ENCODE measurements at places on chromosomes 13 and 19.
A peak's percentile ranks its signal among the peaks of the same experiment; 100 is the strongest.

- DNase-seq: no peak
These were observed 3.2 kb upstream of the POLR2E start for GRCh38 chr19:1098177-1099051.

DNA sequence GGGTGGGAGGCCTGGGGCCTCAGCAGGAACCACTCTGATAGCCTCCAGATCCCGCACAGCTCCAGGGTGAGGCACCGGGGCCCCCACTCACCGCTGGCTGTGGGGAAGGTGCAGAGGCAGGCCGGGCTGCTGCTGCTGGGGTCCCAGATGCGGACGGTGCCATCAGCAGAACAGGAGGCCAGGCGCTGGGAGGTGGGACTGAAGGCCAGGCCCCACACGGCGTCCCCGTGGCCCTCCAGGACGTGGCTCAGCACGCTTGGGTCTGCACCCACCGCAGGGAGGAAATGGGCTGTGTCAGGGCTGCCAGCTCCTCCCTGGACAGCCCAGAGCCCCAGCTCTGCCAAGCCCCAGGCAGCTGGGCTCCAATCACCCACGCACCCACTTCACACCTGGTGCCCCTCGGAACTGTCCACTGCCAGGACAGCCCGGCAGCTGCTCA, 6.1 kb upstream of the PRKD2 start:
- DNase-seq: no peak

DNA sequence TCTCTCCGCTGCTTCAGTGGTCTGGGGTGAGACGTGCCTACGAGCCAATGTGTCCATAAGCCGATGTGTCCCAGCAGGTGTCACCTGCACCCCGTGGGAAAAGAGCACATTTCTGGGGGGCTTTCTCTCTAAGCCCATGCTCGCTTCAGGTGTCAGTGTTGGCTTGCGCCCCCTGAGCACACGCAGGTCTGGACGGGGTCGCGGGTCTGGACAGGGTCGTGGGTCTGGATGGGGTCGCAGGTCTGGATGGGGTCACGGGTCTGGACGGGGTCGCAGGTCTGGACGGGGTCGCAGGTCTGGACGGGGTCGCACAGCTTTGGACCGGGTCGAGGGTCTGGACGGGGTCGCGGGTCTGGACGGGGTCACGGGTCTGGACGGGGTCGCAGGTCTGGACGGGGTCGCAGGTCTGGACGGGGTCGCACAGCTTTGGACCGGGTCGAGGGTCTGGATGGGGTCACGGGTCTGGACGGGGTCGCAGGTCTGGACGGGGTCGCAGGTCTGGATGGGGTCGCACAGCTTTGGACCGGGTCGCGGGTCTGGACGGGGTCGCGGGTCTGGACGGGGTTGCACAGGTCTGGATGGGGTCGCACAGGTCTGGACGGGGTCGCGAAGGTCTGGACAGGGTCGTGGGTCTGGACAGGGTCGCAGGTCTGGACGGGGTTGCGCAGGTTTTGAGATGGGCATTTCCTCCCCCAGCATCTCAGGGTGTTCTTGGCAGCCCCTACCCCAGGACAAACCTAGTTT, 24.5 kb upstream of the TFDP1 start:
- DNase-seq: no peak

DNA sequence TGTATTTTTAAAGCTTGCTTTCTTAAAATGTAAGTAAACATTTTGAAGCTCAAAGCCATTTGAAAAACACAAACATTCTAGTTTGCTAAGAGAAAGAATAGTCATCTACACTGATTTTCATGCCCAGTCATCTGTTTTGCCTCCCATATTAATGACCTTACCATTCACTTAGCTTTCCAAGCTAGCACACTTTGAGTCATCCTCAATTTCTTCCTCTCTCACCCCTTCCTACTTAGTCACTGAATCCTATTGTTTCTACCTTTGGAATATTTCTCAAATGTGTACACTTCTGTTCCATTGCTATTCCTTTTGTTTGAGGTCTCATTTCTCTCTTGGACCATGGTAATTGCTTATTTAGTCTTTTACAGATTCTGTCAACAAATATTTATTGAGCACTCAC, 7.3 kb upstream of the HS6ST3 start:
- DNase-seq: no peak

DNA sequence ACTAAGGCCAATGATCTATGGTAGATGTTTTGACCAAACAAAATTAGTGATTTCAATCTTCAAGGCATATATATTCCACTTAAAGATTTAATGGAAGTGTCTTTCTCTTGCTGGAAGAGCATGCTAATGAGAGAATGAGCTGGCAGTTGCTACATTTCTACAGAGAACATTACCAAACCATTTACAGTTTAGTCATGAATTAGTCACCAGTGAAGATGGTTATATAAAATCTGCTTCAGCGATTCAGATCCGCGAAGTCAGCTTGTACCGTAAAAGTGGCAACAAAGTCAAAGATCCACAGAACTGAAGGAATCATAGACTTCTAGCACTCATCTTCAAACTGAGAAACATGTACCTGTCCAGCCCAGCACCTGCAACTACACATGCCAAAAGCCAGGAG, 156.3 kb downstream of the SLITRK5 start:
- no peak for DNase-seq

DNA sequence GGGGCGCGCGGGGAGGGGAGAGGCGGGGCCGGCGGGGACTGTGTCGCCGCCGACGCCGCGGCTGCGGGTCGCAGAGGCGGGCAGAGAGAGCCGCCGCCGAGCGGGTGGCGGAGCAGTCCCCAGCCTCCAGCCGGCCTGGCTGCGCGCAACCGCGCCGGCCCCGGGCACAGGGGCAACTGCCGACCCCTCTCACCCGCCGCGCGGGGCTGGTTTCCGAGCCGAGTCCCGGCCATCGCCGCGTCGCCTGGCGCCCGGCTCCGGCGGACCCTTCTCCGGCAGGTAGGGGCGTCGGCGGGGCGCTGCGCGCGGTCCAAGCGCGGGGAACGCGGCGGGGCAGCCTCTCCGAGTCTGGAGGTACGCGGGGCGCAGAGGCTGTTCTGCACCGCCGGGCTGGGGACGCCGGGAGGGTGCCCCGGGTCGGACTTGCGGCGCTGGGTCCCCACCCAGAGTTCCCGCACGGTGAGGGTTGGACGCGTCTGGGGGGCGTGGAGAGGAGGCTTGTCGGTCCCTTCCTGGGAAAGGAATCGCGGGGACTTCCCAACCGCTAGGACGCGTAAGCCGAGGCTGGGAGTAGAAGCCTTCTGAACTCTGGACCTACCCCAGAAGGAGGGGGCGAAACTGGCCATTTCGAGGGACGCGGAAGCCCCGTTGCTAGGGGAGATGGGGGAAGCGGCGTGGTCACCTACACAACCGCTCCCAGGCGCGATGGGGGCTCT, 133.6 kb upstream of the MYO16 start:
- peak; percentile 8 for DNase-seq

DNA sequence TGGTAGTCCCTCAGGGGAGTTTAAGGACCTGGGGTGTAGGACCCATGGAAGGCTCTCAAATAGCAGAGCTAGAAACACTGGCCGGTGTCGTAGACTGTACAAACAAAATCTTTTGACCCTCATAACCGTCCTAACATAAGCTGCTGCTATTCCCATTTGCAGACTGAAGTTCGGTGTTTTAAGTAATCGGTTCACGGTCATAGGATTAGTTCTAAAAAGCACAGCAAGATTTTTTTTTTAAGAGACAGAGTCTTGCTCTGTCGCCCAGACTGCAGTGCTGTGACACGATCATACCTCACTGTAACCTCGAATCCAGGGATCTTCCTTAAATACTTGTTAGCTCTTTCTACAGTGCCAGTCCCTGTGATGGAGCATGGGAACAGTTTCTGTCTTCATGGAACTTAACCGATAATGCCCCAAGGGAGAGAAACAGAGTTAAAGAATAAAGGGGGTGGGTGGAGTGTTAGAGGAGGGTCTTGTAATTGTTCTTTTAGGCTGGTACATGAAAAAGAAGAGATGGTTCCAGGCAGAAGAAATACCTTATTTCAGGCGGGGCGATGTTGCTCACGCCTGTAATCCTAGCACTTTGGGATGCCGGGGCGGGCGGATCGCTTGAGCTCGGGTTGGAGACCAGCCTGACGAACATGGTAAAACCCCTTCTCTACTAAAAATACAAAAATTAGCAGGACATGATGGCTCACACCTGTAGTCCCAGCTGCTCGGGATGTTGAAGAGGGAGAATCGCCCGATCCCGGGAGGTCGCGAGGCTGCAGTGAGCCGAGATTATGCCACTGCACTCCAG, 475 bp upstream of the ZC3H4 start:
- DNase-seq: no peak

DNA sequence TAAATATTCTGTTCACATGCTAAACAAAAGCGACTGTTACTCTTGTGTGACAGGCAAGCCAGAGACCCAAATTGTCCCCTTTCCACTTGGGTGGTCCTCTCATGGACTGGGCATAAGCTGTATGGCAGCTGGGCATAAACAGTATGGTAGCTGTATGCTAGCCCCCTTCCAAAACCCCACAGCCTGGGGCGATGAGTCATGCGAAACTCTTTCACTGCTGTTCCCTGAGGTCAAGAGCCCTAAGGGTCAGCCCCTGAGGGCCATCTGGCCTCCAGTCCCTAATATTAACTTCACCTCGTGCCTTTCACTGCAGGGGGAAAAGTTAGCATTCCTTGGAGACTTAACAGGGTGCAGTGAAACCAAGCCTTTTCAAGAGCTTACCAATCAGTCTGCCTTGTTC, 45.6 kb upstream of the ZNF562 start:
- DNase-seq: no peak
